ENCODE measurements at places on chromosomes 6 and 20. TPM values are rescaled to one million over a fixed set of nuclear protein-coding genes. Genes with fewer than 3 reads are reported as not detected.

Gene CRISP3
- not detected for total RNA-seq

Gene TRIM40
- not detected for total RNA-seq

Gene IMPG1
- not detected for total RNA-seq

Gene ADTRP
- 0.56 TPM for total RNA-seq

Gene POPDC3
- total RNA-seq: 30.1 TPM

Gene NRN1
- total RNA-seq: 0.79 TPM

Gene TMC2
- total RNA-seq: not detected

Gene HLA-DQB1
- not detected for total RNA-seq

Data from A549 treated with CpdA at 1 μM for 4 hours (cell line).